ENCODE measurements at places on chromosomes 5 and 9.

DNA sequence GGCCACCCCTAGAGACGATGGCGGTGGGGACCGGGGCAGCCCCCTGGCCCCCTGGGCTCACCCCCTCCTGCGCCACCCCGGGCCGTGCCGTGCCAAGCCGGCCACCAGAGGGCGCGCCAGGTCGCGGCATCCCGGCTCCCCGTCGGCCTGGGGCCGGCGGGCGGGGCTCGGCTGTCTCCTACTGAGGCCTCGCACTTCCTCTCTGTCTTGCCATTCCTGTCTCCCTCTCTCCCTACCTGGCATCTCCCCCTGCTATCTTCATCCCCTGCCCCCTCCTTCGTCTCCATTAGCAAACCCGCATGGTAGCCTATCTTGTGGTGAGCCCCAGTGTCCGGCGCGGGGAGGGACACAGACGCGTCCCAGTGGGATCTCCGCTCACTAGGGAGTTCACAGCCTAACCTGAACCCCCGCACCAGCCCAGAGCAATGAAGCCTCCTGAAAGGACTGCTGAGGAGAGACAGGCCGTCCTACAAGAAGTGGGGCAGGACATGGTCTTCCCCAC, 29.8 kb upstream of the FABP6 start:
- no peak for DNase-seq

DNA sequence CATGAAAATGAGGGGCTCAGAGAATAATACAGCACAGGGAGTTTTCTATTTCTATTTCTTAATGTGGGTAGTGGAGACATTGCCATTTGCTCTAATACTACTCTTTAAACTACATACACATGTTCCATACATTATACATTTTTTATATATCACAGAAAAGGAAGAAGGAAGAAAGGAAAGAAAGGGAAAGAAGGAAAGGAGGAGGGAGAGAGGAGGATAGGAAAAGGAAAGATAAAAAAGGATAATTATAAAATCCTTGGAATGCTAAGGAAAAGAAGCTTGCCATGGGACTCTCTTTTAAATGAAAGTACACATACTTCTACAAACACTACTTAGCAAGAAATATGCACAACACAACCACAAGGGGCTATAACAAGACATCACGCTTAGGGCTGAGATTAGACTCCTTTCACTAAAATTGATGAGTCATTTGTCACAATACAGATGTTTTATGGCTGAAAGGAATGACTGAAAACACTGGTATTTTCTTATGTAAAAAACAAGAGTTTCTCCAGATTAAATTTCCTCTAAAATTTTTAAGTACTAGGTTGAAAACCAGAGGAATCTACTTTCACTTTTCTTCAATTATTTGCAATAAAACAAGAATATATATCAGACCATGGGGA, 219.8 kb downstream of the ARL15 start:
- peak; percentile 87 for DNase-seq

GRCh38 chr5:37005946-37006540, 129.5 kb downstream of the NIPBL start:
- DNase-seq: no peak

DNA sequence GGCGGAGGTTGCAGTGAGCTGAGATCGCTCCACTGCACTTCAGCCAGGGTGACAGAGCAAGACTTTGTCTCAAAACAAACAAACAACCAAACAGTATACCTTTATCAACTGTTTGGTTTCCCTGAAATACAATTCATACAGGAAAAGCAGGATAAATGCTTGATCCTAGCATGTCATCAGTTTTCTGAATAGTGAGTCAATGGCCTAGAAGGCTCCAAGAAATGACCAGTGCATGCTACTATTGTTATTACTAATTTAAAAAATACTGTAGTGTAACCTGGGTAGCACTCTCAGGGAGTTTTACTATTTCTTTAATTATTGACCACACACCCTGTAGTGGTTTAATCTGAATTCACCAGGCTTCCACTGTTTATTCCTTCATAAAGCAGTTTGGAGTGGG, 101.0 kb upstream of the PTPN3 start:
- DNase-seq: no peak

DNA sequence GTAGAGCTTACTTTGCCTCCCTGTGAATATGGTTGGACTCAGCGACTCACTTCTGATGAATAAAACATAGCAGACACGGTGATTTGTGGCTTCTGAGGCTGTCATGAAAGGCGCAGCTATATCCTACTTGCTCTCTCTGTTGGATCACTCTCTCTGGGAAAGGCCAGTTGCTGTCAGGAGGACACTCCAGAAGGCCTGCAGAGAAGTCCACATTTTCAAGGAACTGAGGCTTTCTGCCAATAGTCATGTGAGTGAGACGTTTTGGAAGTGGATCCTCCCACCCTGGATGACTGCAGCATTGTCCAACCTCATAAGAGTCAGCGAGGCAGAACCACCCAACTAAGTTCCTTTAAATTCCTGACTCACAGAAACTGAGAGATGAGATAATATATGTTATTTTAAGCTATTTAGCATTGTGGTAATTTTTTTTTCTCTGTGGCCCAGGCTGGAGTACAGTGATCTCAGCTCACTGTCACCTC, 156.0 kb upstream of the MAST4 start:
- DNase-seq: peak; percentile 31

- peak; percentile 74 for DNase-seq
Measured at GRCh38 chr5:6399980-6400910, 21.9 kb upstream of the MED10 start.

GRCh38 chr9:13377171-13377925, 97.9 kb upstream of the MPDZ start:
- no peak for DNase-seq

DNA sequence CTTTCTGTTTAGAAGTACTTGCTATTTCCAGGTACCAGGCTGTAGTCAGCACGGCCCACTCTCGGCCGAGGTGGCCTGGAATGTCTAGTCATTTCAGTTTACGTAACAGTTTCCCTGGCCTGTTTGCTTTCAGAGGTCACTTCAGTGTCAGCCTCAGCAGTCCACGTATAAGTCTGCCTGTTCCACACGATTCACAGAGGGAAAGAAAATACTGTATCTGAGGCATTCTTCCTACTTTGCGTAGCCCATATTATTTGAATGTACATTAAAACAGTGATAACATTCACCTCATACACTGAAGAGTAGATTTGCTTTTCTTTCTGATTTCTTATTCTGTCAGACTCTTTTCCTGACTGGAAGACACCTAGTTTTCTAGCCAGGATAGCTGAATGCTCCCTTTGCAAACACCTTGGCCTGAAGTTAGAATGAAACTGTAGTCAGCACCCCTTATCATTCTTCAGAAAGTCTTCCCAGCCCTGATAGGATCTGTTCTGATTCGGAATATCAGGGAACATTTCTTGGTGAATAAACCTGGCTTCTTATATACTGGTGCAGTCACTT, 140.9 kb downstream of the AOPEP start:
- no peak for DNase-seq

- no peak for DNase-seq
Measured at GRCh38 chr5:156475182-156476157, 148.5 kb downstream of the SGCD start.

- no peak for DNase-seq
Measured at GRCh38 chr5:158435161-158435616, 576.2 kb upstream of the CLINT1 start.

DNA sequence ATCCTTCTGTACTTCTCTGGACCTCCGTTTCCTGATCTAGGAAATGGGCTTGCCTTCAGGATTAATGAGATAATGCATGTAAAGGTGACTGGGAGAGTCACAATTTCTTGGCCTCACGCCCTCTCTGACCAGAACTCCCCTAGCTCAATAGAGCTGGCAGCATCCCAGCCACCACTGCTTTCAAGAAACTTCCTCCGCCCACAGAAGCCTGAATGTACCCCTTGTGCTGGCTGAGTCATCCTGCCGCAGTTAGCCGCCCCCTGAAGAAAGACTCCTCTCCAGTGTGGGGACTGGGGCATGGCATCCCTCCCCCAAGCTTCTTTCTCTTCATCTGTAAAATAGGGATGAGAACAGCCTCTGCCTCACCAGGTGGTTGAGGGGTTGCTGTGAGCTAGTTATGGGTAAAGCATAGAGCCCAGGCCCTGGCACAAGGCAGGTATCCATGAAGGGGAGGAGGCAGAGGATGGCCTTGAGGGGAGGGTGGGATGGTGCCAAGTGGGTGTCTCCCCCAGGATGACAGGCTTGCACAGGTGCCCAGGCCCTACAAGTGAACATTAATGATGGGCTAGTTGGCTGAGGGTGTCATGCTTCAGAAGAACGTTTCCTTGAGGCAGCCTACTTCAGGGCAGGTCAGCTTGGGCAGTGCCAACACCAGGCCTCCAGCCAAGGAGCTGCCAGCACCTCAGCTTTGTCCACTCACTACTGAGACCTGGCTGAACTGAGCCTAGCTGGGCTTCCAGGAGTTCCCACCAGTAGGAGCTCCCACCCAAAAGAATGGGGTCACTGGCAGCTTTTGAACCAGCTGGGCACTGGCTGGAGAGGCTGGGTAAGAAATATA, 3.4 kb downstream of the PDLIM4 start:
- peak; percentile 57 for DNase-seq

DNA sequence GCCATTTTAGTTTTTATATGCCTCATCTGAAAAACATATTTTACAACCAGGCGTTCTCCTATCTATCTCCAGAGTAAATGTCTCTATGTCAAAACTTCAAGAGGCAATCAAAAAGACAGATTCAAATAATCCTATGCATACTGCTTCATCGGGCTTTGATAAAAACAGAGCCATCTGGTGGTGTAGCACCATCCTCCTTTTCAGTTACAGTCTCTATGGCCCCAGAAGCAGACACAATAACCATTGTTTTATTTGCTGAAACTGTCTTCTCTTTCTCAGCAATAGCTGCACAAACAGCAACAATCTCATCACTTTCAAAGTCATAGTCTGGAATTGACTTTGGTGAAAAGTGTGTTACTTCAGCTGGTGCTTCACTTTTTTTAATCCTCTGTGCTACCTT, 36.3 kb downstream of the PTGER4 start:
- DNase-seq: no peak

DNA sequence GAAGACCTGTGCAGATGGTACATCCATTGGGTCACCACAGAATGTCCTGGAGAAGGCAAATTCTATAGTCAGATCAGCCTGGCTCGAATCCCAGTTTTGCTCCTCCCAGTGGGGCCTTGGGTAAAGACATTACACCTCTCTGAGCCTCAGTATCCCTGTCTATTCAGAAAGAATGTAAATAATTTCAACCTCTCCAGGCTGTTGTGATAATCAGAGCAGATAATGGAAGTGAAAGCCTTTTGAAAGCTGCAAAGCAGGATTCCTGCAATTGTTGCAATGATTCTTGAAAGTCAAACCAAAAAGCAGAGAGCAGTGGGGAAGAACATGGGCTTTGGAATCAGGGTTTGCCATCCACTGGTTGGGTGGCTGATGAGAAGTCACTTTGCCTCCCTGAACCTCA, 63.2 kb downstream of the LHX2 start:
- no peak for DNase-seq

DNA sequence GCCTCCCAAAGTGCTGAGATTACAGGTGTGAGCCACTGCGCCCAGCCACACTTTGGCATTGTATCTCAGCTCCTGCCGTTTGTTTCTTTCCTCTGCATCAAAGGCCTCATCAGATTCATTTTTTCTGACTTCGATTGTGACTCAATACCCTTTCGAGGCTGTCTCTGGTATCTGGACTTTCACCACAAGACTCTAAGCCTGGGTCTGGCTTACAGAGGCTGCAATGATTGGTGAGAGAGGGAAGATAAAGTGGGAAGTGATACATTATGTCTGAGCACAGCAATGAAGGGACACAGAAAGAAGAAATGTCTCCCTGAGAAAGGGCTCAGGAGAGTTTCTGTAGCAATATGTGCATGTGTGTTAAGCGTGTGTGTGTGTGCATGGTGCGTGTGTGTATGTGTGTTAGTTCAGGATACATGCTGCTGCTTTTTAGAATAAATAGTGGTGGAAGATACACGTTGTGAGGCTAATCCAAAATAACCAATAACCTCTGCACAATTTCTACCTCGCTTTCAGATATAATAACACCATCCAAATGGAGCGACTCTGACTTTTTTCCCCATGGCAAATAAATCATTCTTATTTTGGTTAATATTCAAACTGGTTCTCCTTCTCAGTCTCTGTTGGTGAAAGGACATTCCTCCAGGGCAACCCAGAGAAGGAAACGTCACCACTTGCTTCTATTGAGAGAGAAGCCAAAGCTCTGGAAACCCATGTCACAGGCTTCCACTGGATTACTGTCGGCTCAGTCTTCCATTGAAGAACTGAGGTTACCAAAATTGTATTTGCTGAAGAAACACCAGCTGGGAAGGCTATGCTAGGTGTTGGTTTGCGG, 8.1 kb upstream of the DAB2 start:
- DNase-seq: no peak

DNA sequence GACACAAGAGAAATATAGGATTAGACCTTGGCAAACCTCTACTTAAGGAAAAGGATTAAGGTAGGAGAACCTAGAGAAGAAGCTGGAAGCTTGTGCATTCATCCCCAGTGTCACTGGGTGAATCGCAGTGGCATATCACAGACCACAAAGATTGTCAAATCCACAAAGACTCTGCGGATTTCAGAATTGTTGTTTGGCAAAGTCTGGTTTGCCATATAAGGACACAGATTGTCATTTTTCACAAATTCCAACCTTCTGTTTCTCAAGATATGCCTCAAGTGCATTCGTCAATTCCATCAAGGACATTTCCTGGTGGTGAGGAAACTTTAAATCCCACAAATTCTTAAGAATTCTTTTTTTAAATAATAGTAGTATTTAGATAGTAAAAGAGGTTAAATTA, 395.1 kb upstream of the PAPPA start:
- DNase-seq: no peak

- no peak for DNase-seq
Measured at GRCh38 chr5:8601831-8602354, 732.9 kb downstream of the MTRR start.

GRCh38 chr9:131019388-131020239, 10.6 kb downstream of the LAMC3 start:
- no peak for DNase-seq

- DNase-seq: no peak
Measured at GRCh38 chr5:72494623-72495124, 12.5 kb downstream of the ZNF366 start.

DNA sequence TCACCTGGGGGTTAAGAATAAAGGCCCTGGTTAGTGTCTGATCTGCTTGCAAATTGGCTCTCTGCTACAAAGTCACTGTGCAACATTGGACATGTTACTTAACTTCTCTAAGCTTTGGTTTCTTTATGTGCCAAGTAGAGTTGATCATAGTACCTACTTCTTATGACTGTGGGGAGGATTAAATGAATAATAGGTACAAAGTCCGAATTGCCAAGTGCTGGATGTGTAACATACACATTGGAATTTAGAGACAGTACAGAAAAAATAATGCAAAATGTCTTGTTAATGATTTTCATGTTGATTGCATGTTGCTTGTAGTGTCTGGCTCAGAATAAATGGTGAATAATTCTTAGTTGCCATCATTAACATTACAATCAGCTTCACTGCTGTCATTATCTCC, 2.2 kb downstream of the DOCK8 start:
- no peak for DNase-seq

DNA sequence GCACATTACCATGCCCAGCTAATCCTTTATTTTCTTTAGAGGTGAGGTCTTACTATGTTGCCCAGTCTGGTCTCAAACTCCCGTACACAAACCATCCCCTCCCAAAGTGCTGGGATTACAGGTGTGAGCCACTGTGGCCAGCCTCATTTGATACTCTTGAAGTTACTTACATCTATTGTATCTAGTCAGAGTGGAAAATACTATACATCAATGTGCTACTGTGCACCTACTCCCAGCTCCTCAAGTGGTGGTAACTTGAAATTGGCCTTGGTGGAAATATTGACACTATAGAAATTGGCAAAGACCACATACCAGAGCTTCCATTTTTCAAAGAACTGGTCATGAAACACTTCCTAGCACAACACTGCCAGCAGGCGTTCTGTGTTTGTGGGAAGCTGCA, 10.3 kb downstream of the GGTA1 start:
- no peak for DNase-seq
